ENCODE measurements at places on chromosomes 13 and 19. TPM values are rescaled to one million over a fixed set of nuclear protein-coding genes. Genes with fewer than 3 reads are reported as not detected.

Gene PARP4
- 45.3 TPM for polyA plus RNA-seq

Gene ZNF283
- polyA plus RNA-seq = 14.3 TPM

Gene CCDC194
- polyA plus RNA-seq = 1.5 TPM

Gene ZNF99
- 1.0 TPM for polyA plus RNA-seq

Data from right renal pelvis (tissue), 4 donors.